ENCODE measurements at places on chromosomes 16 and 17.

DNA sequence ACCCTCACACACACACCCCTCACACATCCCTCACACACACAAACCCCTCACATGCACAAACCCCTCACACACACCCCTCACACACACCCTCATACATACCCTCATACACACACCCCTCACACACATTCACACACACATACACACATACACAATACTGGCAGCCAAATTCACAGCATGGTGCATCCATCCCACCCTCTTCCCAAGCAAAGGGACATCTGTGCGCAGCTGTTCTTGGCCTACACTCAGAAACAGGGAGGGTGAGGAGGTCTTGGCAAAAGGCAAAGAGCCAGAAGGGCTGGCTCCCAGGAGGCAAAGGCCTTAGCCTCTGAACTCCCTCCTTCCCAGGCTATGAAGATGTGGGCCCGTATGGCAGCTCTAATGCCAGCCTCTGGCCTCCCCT is 23.4 kb downstream of the C17orf67 start:
- H3K27me3 ChIP-seq: no peaks in the 10 kb centered on the region
- no peak overlapping the region for H3K4me3 ChIP-seq
- H3K27ac ChIP-seq: no peak overlapping the region
- H3K36me3 ChIP-seq: no peaks in the 10 kb centered on the region

DNA sequence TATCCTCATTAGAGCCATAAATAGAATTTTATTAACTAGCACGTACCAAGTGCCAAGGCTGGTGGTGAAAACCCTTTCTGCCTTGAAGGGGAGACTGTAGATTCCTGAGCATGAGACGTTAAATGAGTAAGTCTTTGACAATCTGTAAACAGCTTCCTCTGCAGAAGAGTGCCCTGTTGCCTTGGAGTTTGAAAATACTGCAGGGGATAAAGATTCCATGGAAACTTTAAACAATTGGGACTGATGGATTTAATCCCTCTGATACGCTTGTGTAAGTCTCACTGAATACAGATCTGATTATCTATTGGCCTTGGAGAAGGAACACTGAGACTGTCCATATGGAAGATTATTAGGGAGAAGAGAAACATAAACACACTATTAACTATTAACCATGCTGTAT is 1053.4 kb upstream of the RBFOX1 start:
- peaks cover 9% of the 10 kb centered on the region for H3K4me1 ChIP-seq
- no peak overlapping the region for H3K27ac ChIP-seq
- DNase-seq: no peak
- H3K36me3 ChIP-seq: no peaks in the 10 kb centered on the region

- H3K4me3 ChIP-seq: no peak overlapping the region
- H3K27me3 ChIP-seq: no peaks in the 10 kb centered on the region
- H3K4me1 ChIP-seq: no peaks in the 10 kb centered on the region
- H3K36me3 ChIP-seq: no peaks in the 10 kb centered on the region
Observed at GRCh38 chr17:28735242-28735722, 6.7 kb downstream of the NEK8 start.

DNA sequence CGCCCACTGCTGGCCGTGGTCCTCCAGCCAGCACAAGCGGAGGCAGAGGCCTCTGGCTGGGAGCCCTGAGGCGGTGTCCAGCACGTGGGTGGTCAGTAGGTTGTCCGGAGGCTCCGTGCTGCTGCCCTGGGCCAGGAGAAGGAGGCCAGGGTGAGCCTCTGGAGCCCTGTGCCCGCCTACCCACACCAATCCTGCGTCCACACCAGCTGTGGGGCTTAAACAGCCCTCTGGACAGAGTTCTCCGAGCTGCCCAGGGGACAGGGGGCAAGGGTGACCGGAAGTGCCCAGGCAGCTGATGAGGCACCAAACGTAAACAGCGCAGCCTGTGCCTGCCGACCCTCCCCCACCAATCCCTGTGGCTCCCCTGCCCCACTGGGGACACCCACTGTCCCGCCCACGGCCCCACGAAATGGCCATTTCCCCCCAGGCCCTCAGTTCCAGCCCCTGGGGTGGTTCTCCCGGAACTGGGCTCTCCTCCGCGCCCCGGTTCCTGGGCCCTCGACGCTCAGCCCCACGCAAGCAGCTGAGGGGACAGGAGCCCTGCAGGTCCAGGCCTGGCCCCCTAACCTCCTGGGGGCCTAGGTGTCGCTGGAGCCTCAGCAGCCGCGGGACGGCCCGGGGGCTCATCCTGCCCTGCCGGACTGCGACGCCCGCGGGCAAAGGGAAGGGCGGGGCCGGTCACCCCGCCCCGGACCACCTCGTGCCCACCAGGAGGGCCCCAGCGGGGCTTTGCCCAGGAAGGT is 27.9 kb upstream of the DBNDD1 start:
- H3K27me3 ChIP-seq: no peaks in the 10 kb centered on the region
- no peak overlapping the region for H3K27ac ChIP-seq
- DNase-seq: peak; percentile 45
- H3K4me3 ChIP-seq: peak overlapping the region; percentile 70
- H3K36me3 ChIP-seq: no peaks in the 10 kb centered on the region
- no peaks in the 10 kb centered on the region for H3K4me1 ChIP-seq

DNA sequence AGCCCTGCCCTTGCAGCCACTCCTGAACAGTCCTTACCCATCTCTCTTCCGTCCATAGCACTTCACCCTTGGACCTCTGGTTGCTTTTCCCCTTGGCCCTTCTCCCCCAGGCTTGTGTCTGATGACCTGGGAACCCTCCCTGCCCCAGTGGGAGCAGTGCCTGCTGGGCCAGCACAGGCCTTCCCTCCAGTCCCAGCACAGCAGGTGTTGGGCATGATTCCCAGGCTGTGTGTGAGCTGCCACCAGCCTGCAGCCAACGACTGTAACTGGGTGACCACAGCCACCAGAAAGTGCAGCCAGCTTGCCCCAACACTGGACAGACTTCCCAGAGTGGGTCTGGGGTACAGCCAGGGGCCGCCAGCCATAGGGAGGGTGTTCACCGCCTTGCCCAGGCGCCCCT is 30.0 kb downstream of the CRAMP1 start:
- peaks cover 8% of the 10 kb centered on the region for H3K36me3 ChIP-seq
- no peak overlapping the region for H3K27ac ChIP-seq
- no peaks in the 10 kb centered on the region for H3K4me1 ChIP-seq
- no peak overlapping the region for H3K4me3 ChIP-seq

GRCh38 chr17:13002761-13003453 is 14.9 kb downstream of the ELAC2 start:
- H3K4me1 ChIP-seq: no peaks in the 10 kb centered on the region
- H3K27ac ChIP-seq: no peak overlapping the region
- no peak overlapping the region for H3K4me3 ChIP-seq

- peak overlapping the region; percentile 69 for H3K4me3 ChIP-seq
- H3K4me1 ChIP-seq: peaks cover 45% of the 10 kb centered on the region
- H3K27ac ChIP-seq: no peak overlapping the region
- DNase-seq: peak; percentile 76
- H3K27me3 ChIP-seq: peaks cover 11% of the 10 kb centered on the region
- no peaks in the 10 kb centered on the region for H3K36me3 ChIP-seq
Observed at GRCh38 chr16:85168732-85169256, 56.5 kb upstream of the CIBAR2 start.

- no peaks in the 10 kb centered on the region for H3K36me3 ChIP-seq
- H3K27me3 ChIP-seq: no peaks in the 10 kb centered on the region
- no peak overlapping the region for H3K27ac ChIP-seq
Observed at GRCh38 chr17:8345052-8345690, 5.5 kb downstream of the ODF4 start.

GRCh38 chr17:40873255-40873654 is 6.2 kb upstream of the KRT12 start:
- H3K27ac ChIP-seq: no peak overlapping the region
- H3K4me1 ChIP-seq: peaks cover 9% of the 10 kb centered on the region
- H3K27me3 ChIP-seq: no peaks in the 10 kb centered on the region
- DNase-seq: no peak
- H3K4me3 ChIP-seq: no peak overlapping the region

GRCh38 chr17:65567566-65567965 is 6.1 kb upstream of the AXIN2 start:
- no peak overlapping the region for H3K4me3 ChIP-seq
- DNase-seq: no peak
- peaks cover 29% of the 10 kb centered on the region for H3K4me1 ChIP-seq
- H3K27me3 ChIP-seq: peaks cover 6% of the 10 kb centered on the region

- no peak for DNase-seq
- H3K36me3 ChIP-seq: no peaks in the 10 kb centered on the region
- peaks cover 16% of the 10 kb centered on the region for H3K4me1 ChIP-seq
- no peak overlapping the region for H3K4me3 ChIP-seq
- H3K27ac ChIP-seq: no peak overlapping the region
- no peaks in the 10 kb centered on the region for H3K27me3 ChIP-seq
Observed at GRCh38 chr16:79005096-79005495, 595.4 kb downstream of the MAF start.

- no peaks in the 10 kb centered on the region for H3K36me3 ChIP-seq
- no peak overlapping the region for H3K27ac ChIP-seq
Observed at GRCh38 chr16:81403601-81404391, 40.8 kb upstream of the CMIP start.

DNA sequence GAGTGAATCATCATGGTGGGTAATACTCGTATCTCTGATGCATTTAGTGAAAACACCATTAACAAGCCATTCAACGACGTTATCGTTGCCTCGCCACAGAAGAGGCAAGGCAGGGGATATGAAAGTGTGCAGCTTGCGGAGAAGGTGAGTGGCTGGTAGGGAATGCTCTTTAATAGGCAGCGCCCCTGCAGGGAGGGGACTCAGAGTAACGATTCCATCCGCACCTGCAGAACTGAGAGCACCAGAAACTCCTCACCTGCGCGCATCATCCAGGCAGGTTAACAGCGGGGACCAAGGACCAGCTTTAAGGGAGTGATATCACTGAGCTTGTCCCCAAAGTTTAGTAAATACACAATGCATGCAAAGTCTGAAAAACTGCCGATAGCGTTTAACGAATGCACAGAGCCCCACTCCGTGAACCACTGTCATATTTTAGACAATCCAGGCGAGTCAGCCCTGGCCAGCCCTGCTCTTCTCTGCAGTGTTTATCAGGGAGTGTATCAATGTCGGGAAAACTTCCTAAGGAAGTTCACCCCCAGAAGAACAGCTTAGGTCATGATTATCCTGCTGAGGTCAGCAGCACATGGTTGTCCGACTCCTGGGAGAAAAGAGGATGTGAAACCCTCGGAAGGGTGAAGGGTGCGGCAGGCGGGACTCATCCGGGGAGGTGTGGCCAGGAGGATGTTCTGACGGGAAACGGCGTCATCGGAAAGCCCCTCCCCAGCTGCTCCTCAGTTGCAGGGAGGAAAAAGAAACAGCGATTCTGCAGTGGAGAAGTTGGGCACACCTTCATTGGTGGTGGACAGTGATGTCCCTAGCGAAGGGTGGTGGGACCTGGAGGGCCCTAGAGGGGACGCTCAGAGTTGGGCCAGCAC is 68.5 kb upstream of the DNAH17 start:
- H3K4me3 ChIP-seq: no peak overlapping the region
- no peak overlapping the region for H3K27ac ChIP-seq
- no peaks in the 10 kb centered on the region for H3K27me3 ChIP-seq
- no peaks in the 10 kb centered on the region for H3K36me3 ChIP-seq
- DNase-seq: peak; percentile 20

DNA sequence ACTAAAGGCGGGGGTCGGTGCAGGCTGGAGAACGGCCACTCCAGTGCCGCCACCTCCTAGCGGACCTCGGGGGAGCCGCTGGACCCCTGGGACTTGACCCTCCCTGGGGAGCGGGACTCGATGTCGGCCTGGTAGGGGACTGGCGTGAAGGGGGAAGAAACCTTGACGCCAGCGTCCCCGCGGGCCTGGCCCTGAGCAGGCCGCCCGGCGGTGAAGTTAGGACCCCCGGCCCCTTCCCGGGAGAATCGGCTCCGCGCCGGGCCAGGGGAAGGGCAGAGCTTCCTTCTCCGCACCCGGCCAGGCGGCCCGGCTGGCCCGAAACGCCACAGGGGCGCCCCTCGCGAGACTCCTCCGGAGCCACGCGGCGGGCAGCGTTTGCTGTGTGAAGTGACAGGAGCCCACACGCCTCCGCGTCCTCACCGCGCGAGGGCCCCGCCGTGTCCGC is 389 bp downstream of the DUS1L start:
- H3K27ac ChIP-seq: no peak overlapping the region
- no peaks in the 10 kb centered on the region for H3K4me1 ChIP-seq
- H3K4me3 ChIP-seq: peak overlapping the region; percentile 77
- H3K27me3 ChIP-seq: no peaks in the 10 kb centered on the region
- DNase-seq: peak; percentile 20

DNA sequence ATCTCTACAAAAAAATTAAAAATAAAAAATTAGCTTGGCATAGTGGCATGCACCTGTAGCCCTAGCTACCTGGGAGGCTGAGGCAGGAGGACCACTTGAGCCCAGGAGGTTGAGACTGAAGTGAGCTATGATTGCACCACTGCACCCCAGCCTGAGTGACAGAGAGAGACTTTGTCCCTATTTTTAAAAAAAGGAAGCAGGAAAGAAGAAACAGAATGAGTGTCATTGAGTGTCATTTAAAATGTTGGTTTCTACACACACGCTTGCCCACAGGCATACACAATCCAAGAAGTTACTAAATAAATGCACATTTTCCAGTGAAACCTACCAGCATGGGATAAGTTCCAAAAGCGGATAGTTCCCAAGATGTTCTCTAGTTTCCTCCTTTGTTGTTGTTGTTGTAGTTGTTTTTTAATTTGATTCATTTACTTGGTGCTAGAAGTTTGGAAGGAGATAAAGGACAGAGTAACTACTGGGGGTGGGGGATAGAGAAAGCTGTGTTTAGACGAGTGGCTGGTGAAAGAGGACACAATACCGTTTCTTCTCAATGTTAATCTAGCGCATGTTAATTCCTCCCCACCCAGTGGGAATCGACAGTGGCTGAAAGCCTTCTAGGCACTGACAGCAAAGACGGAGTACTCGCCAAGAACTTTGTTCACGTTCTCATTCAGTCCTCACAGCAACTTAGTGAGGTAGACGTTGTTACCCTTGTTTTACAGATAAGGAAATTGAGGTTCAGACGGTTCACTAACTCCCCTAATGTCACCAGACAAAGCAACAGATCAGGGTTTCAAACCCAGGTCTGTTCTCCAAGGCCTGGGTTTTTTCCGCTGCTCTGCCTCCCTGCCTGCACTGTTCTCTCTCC is 17.3 kb downstream of the MRPS23 start:
- H3K27ac ChIP-seq: 0 out of 2 replicates have a peak overlapping the region, but pooled peaks have one; percentile 23
- DNase-seq: no peak
- peaks cover 15% of the 10 kb centered on the region for H3K4me1 ChIP-seq
- peak overlapping the region; percentile 47 for H3K4me3 ChIP-seq
- no peaks in the 10 kb centered on the region for H3K27me3 ChIP-seq
- H3K36me3 ChIP-seq: no peaks in the 10 kb centered on the region

DNA sequence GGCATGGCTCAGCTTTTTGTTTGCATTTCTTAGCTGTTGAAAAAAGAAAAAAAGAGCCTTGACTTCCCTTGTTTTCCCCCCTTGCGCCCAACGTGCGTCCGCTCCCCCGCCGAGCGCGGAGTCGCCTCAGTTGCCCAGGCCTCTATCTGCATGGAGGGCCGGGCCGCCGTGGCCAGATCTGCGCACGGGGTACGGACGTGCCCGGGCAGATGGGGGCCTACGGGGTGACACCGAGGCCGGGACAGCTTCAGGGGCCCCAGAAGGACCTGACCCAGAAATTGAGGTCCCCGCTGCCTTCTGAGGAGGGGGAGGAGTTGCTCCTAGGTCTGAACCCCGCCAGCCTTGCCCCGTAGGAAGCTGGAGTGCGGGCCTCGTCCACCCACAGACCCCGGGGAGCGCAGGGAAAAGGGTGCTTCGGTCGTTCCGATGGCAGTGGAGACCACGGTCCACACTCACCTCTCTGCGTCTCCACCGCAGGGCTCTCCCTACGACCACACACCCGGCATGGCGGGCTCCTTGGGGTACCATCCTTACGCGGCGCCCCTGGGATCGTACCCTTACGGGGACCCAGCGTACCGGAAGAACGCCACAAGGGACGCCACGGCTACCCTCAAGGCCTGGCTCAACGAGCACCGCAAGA is 1.5 kb downstream of the IRX5 start:
- H3K4me1 ChIP-seq: peaks cover 48% of the 10 kb centered on the region
- no peak overlapping the region for H3K27ac ChIP-seq
- H3K36me3 ChIP-seq: no peaks in the 10 kb centered on the region
- H3K4me3 ChIP-seq: peak overlapping the region; percentile 79
- DNase-seq: peak; percentile 41

Measured in GM23338 (cell line).